Stimulated activated CD4-positive, alpha-beta T cell treated with anti-CD3 and anti-CD28 coated beads, Interleukin-15, amount 100 ng/mL, for 24 hours (primary cell): ENCODE measurements at places on chromosomes 3 and 15.

- no peak for DNase-seq
Measured at GRCh38 chr15:56367156-56367555, 1.9 kb downstream of the TEX9 start.

- no peak for DNase-seq
Measured at GRCh38 chr3:32857921-32858320, 40.1 kb downstream of the TRIM71 start.

- no peak for DNase-seq
Measured at GRCh38 chr3:21839592-21839991, 88.6 kb upstream of the ZNF385D start.

GRCh38 chr3:123725652-123726400 lies 141.0 kb upstream of the HACD2 start:
- DNase-seq: no peak

- DNase-seq: no peak
Measured at GRCh38 chr3:182740710-182741109, 52.6 kb upstream of the ATP11B start.
